ENCODE measurements at places on chromosomes 6 and 20.

DNA sequence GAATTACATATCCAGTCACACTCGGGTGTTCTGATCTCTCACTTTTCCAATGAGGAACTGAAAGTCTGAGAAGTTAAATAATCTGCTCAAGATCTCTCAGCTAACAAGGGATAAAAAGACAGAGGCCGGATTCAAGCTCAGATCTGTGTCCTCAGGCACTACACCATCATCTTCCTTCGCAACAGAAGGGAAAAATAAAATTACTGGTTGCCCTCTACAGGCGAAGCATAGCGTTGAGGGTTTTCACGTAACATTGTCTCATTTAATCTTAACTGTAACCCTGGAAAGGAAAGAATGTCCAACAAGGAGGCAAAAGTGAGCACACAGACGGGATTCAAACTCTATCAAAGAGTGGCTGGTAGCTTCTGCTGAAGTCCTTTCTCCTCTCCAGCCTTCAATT lies 67.8 kb upstream of the ANKEF1 start:
- no peak for DNase-seq

DNA sequence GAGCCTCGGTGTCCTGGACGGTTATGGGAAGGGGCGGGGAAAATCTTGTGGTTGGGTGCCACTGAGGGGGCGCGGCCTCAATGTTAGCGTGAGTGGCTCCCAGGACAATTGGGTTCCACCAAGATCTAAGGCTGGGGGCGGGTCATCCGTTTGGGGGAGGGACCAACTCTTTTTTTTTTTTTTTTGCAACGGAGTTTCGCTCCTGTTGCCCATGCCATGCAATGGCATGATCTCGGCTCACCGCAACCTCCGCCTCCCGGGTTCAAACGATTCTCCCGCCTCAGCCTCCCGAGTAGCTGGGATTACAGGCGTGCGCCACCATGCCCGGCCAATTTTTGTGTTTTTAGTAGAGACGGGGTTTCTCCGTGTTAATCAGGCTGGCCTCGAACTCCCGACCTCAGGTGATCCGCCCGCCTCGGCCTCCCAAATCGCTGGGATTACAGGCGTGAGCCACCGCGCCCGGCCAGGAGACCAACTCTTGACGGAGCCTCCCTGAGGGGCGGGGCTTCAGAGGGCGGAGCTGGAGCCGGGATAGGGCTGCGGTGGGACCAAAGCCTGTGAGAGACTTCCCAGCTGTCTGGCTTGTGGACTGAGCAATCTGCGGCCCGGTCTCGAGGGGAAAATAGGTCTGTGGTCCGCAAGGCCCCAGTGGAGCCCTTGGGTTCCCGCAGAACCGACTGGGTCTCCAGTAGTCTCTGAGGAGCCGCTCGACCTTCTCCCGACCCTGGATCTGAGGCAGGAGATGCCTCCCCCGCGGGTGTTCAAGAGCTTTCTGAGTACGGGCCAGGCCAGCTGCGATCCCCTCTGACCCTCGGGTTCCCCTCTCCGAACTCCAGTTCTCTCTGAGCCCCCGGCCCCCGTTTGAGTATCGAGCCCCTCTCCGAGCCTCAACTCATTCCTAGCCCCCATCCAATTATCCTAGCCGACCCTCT lies 1.1 kb downstream of the SPAG4 start:
- peak; percentile 12 for DNase-seq

GRCh38 chr6:30802731-30803130 lies 58.4 kb upstream of the IER3 start:
- DNase-seq: no peak

DNA sequence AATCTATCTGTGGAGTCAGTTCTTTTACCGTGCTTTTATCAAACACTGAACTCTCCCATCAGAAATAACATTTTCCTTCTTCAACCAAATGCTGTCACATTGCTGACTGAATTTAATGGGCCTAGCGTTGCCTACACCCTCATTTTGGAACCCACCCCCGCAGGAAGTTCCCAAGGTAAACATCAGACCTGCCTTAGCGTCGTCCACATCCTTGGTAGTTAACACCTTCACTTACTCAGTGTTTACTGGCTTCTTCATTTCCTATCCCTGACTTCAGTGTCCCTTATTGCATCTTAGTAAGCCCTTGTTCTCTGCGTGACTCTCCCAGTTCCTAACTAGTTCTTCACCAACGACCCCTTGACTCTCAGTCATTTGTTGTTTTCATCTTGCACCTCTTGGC lies 491.4 kb upstream of the SOX4 start:
- no peak for DNase-seq

GRCh38 chr6:47440719-47441118 lies 36.9 kb upstream of the CD2AP start:
- DNase-seq: no peak

DNA sequence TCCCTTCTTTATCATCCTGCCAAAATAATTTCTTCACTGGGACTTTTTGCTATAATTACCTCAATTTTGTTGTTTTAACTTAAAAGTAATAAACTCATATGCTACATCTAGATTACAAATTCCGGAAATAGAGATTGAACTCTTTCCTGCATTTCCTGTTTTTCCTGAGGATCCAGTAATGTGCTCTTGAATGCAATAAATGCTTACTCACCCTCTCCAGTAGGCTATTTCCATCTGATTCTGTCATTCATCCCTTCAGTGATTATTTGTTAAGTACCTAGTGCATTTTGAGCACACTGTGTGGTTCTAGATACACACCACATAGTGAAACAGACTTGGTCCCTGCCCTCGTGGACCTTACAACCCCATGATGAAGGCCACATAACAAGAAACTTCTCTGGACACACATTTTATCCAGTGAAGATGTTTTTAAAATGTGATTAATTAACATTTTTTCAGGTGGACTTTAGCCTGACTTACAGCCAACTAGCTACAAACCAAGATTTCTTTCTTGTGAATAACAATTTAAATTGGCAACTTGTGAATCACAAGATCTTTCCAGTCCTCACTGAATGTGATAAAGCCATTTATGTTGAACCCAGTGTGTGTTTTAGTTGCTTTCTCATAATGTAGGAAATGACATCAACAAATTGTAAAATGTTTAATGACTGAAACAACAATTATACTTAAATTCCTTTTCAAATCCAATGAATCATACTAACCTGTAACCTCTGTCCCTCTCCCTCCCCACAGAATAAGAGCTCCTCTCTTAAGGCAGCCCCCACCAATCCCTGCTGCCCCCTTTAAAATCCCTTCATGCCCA lies 272.3 kb downstream of the KHDC1L start:
- no peak for DNase-seq

- DNase-seq: no peak
These were observed 99.5 kb downstream of the POPDC3 start for GRCh38 chr6:105080279-105080678.

DNA sequence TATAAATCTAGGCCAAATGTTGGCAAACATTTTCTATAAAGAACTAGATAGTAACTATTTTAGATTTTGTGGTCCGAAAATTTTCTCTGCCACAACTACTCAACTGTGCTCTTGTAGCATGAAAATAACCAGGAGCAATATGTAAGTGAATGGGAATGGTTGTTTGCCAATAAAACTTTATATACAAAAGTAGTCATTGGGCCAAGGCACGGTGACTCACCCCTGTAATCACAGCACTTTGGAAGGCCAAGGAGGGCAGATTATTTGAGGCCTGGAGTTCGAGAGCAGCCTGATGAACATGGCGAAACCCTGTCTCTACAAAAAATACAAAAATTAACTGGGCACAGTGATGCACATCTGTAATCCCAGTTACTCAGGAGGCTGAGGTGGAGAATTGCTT lies 617.1 kb downstream of the EPM2A start:
- no peak for DNase-seq

GRCh38 chr20:53926428-53927028 lies 143.9 kb downstream of the BCAS1 start:
- no peak for DNase-seq

DNA sequence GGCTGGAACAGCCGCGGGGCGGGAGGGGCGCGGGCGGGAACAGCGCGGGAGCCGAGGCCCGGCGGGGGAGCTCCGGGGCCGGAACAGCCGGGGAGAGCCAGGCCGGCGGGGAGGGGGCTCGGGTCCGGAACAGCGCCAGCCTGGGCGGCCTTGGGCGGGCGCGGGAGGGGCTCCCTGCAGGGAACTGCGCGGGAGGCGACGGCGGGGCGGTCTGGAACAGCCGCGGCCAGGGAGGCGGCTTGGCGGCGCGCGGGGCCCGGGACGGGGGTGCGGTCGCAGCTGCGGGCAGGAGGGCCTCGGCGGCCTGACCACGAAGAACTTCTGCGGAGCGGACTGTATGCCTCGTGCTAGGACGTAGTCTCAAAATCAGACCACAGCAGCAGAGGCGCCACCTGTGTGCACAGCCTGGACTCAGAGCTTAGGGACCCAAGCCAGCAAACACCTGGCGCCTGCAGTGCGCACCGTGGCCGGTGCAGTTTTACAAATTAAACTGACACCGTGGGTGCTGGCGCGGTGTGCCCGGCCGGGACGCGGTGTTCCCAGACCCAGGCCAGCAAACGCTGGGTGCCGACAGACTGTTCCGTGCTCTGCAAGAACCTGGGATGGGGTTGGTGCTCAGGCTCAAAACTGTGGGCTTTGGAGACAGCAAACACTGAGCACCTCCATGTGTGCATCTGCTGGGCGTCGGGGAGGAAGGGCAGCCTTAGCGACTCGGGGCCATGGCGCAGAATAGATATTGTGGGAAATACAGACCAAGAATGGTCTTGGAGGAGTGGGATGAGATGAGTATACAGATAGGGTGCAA lies 572 bp downstream of the ZNF341 start:
- DNase-seq: peak; percentile 44

- DNase-seq: no peak
These were observed 48.9 kb downstream of the OR2B6 start for GRCh38 chr6:28005975-28006374.

GRCh38 chr6:38427492-38428210 lies 212.1 kb downstream of the BTBD9 start:
- no peak for DNase-seq

DNA sequence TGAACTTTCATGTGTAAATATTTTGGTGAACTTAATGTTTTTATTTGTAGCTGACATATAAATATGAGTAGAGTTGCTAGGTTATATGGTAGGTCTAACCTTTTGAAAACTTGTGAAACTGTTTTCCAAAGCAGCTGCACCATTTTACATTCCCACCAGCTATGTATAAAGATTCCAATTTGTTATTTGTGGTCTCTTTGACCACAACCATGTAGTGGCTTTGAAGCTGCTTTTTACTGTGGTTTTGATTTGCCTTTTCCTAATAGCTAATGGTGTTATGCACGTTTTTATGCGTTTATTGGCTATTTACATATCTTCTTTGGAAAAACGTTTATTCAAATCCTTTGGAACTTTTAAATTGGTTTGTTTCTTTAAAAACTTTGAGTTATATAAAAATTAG lies 10.3 kb downstream of the CST3 start:
- no peak for DNase-seq

DNA sequence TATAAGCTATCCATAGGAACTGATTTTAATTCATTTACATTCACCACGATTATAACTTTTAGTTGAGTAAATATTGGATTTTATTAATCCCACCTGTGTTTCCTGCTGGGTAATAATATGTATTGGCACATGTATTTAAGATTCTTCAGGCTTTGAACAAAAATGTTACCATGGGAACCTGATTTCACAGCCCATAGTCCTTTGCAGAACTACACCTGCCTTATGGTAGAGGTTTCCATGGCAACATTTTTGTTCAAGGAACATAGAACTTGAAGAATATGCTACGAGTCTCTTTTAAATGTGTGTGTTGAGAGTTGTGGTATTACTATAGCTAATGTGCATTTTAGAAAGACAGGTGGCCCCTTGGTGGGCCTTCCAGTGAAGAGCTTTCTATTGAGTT lies 317.4 kb downstream of the SAMD5 start:
- DNase-seq: no peak

Measured in activated CD8-positive, alpha-beta memory T cell treated with anti-CD3 and anti-CD28 coated beads for 1 hour (primary cell).